ENCODE measurements at places on chromosomes 2 and 18.

DNA sequence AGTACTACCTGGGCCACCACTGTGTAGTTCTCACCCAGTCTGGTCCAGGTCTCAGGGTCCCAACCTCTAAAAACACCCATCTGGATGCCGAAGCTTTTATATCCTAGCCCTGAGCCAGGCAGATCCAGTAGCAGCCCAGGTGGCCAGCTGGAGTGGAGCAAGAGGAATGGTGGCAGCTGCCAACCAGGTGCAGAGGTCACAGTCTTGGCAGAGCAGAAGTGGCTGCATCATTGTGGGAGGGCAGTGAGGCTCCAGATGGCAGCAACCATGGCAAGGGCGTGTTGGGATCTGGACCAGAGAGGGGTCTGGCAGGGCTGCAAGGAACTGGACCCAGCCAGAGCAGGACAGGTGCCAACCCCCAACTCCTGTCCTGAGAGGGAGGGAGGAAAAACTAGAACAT is 72.2 kb upstream of the AGAP1 start:
- DNase-seq = no peak

- no peak for DNase-seq
Measured at GRCh38 chr18:74274700-74275099, 17.1 kb downstream of the CYB5A start.

DNA sequence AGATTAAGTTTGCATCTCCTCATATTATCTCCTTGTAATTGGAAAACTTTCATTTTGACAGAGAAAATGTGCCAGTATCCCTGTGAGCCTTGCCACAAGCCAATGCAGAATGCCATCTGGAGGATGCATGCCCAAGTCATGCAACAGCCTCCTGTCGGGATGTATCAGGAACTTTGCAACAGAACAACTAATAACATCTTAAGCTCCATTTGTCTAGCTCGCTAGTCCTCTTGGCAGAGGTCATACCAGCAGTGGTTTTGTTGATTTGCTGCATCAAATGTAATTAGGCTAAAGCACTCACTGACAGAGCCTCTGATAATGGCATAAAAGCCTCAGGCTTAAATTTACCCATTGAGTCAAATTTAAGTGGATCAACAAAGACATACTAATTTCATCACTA is 125.8 kb downstream of the UBE2E3 start:
- no peak for DNase-seq

DNA sequence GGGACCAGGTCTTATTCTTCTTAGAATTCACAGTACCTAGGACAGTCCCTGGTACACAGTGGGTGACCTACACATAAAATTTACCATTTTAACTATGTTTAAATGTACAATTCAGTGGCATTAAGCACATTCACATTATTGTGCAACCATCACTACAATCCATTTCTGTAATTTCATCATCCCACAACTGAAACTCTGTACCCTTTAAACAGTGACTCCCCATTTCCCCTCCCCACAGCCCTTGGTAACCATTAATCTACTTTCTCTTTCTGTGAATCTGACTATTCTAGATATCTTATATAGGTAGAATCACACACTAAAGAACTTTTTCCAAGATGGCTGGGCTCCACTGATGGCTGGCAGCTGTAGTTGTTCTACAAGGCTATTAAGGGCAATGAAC is 41.6 kb downstream of the GFPT1 start:
- no peak for DNase-seq

DNA sequence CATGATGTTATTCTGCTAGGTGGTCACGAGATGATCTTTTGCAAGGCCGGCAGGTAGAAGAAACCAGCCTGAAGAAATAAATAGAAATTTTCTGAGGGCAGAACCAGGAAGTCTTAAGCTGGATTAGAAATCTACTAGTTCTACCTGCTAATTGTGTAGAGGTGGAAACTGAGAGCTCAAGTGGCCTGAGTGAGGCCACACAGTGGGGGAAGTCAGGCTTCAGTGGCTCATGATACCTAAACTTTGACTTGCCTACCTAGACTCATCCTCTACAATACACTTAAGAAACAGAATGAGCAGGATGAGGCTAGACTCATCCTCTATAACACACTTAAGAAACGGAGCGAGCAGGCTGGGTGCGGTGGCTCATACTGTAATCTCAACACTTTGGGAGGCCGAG is 134.9 kb upstream of the NDUFV2 start:
- DNase-seq = no peak

DNA sequence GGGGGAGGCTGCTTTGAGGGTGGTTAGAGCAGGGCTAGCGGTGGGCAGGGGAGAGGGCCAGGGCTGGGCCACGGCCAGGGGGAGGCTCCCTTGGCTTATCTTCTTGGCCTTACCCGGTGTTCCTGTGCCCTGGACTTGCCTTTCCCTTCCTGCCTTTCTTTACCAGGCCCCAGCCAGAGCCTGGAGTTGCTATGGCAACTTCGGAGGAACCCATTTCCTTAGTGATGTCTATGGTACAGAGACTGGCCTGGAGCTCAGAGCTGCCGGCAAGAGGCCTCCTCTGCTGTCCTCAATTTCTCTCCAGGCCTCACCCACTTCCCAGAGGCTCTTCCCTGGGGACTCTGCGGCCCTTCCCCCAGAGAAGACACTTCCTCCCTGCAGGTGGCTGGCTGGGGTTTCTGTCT is 11.5 kb downstream of the SPEG start:
- no peak for DNase-seq

- DNase-seq = no peak
Measured at GRCh38 chr2:172094294-172095145, 8.2 kb downstream of the DLX2 start.

DNA sequence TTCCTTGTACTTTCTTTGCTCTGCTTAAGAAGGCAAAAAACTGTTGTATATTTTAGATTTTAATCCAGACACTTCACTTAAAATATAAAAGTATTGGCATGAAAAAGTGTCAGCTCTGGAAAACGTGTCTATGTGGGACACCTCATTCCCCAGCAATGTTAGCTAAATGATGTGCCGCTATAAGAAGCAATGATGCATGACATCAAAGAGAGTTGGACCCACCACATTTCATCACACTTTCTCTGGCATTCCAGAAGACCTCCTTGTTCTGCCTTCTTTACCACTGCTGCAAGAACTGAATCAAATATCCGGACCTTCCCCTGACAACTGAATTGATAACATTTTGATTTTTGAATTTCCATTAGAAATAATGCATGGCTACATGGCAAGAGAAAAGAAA is 242.4 kb upstream of the TANK start:
- no peak for DNase-seq

GRCh38 chr2:211367711-211368110 is 811.3 kb downstream of the CPS1 start:
- DNase-seq = no peak

DNA sequence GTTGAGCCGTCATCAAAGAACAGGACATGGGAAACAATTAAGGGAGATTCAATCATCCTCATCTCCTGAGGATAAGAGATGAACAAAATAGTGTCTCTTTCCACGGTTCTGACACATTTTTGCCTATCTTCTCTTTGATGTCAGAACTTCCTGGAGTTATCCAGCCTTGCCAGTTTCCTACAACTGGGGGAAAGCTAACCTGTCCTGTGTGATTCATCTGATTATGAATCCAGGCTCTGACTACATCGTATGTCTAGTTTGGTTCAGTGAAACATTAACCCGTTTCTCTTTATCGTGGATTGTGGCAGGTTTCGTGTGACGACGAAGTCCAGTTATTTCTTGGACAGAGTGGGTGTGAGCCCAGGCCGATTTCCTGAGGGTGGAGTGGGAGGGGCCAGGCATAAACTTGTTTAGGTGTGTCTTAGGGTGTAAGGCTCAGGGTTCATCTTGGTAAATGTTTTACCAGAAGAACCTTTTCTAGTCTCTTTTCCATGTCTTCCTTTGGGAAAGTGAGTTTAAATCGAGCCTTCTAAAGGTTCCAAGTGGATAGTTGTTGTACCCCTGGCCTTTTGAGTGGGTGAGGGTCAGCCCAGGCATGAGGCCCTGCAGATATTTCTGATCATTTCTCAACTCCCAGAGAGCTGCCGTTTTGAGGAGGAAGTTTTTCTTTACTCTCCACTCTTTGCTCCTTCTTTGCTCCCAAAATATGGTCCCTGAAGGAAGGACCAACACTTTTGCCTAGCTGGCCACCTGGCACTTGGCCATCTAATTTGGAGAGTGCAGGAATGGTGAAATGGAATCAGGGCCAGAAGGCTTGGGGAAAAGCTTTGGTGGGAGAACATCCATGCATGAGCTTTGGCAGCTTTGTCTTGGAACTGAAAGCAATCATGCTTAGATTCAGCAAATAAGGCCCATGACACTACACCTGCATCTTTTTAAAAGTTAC is 50.4 kb upstream of the FZD5 start:
- DNase-seq = no peak

GRCh38 chr2:164335947-164336346 is 285.3 kb downstream of the GRB14 start:
- DNase-seq = no peak

DNA sequence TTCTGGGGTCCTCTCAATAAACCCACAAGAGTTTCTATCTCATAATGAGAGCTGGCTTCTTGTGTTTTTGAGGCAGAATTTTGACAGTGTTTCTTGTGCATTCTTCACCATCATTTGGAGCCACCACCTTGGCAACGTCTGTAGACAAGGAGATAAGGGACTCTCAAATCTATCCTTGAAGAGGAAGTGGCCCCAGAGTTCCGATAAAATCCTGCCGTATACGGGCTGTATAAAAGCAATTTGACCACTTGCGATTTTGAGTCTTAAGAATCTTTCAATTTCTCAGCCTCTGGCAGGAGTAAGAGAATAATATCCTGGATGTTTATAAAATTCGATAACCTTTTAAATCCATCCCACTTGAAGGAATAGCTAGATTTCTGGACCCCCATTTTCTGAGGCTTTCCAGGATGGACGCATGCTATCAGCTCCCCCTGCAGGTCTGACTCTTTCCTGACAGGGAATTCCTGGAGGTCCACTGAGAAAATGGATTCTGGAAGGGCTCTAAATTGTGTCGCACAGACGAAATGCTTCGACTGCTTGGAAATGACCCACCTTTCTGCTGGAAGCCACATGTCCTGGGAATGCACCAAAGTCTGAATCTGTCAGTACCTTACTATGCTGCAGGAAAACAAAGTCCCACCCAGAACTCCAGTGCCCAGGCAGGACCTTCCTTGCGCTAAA is 54.1 kb downstream of the E2F6 start:
- no peak for DNase-seq

GRCh38 chr2:11618708-11619062 is 51.3 kb downstream of the NTSR2 start:
- DNase-seq = no peak

DNA sequence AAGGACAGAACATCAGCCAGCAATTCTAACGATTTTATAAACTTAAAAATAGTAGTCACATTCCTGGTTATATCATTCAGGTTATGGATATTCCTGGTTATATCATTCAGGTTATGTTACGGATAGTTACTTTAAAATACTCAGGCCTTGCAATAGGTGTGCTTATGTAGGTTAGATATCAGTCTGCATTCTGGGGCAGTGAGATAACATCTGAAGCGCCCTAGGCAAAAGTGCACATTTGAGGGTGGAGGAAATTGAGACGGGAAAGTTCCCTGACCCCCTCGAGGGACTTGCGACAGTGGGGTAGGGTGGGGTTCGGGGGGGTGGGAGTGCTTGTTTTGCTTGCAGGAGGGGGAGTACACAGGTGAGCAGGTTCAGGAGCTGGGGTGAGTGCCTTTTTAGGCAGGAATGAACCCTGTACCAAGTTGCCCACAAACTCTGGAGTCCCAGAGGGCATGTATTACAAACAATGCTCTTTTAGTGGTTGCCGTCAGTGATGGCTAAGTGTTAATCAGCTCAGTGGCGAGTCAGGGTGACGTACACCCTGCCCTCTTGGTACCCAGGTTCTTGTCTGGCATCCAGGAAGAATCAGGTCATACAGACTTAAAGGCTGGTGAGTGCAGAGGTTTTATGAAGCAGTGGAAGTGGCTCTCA is 31.8 kb downstream of the CREG2 start:
- DNase-seq = no peak

GRCh38 chr2:174145827-174146226 is 102.5 kb downstream of the OLA1 start:
- no peak for DNase-seq

- no peak for DNase-seq
Measured at GRCh38 chr18:79934311-79935097, 16.9 kb downstream of the SLC66A2 start.

DNA sequence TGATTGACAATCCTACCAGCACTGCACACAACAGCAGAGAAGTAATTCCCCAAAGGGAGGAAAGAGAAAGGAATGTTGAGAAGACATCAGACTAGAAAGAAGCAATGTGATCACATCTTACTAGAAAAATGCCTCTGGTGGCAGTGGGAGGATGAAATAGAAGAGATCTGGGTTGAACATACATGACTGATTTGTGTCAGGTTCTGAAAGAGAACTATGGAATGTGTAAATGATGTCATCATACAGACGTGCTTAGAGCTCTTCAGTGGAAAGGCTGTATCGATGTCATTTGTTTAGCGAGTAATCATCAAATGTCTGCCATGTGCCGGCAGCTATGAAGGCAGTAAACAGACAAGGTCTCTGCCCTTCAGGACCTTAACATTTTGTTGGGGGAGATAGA is 24.9 kb downstream of the GORASP2 start:
- DNase-seq = no peak

GRCh38 chr2:48380208-48380607 is 149.7 kb upstream of the STON1 start:
- DNase-seq = no peak

GRCh38 chr2:54185105-54185504 is 69.7 kb downstream of the ACYP2 start:
- DNase-seq = no peak

DNA sequence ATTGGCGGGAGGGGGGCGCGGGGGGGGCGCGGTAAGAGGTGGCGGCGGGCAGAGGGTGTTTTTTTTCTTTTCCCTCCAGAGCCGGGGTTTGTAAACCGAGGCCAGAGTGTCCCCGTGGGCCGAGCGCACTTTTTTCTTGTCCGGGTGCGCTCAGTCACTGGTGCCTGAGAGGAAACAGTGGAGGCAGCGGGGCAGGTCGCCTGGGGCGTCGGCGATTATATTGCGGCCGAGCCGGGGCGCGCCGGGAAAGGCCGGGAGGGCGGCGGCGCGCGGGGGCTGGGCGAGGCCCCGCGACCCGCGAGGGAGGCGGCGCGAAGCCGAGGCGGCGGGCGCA is 275 bp downstream of the HOXD8 start:
- no peak for DNase-seq
